ENCODE measurements at places on chromosomes 7 and 10. TPM values are rescaled to one million over a fixed set of nuclear protein-coding genes. Genes with fewer than 3 reads are reported as not detected.

Gene ZNF425
- total RNA-seq: 3.1 TPM

Gene TRIM56
- 8.2 TPM for total RNA-seq

Gene DNTT
- not detected for total RNA-seq

Gene NPFFR1
- total RNA-seq: not detected

Gene IFIT1B
- not detected for total RNA-seq

Gene STEAP2
- total RNA-seq: 2.7 TPM
